ENCODE measurements at places on chromosomes 12 and 14.

GRCh38 chr12:132560614-132561426 is 49.6 kb downstream of the LRCOL1 start:
- DNase-seq = peak; percentile 88

- no peak for DNase-seq
These were observed 67.5 kb downstream of the CLMN start for GRCh38 chr14:95252219-95252618.

DNA sequence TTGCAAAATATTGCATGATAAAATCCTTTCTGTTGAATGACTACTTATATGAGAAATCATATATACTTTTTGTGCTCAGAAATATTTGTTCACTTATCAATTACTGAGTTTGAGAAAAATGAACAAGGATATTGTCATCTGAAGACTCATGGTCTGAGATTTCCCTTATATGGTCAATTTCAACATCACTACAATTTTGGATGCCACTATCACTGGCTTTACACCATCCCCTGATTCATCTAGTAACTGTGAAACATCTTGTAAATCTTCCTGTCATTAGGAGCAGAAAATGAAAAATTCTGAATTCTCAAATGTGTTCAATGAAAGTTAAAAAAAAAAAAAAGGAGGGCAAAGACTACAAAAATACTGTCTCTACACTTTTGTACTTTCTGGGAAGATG is 21.8 kb upstream of the GXYLT1 start:
- no peak for DNase-seq

GRCh38 chr14:100603341-100604120 is 16.3 kb upstream of the BEGAIN start:
- no peak for DNase-seq

DNA sequence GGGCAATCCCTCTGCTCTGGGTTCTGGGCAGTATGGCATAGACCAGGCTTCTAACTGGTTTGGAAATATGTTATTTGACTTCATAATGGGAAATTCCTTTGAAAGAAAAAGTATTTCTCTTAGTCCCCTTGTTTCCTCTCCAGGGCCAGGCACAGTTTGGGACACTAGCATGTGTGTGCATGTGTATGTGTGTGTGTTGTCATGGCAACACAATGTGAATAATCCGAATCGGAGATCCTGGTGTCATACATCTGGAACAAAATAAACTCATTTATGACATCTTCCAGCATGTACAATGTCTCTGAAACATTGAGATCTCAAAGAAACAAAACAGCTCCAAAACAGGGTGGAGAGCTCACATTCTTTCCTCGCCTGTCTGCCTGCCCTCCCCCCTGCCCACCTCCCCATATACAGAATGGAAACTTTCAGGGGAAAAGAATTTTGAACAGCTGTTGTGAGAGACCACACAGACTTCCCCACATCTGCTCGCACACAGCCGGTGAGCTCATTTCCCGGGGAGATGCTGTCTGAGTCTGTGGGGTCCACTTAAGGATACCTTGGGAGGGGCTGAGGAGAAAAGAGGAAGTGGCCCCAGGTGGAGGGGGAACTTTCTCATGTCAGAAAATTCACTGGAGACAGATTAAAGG is 55.5 kb upstream of the PARP11 start:
- DNase-seq = peak; percentile 17

DNA sequence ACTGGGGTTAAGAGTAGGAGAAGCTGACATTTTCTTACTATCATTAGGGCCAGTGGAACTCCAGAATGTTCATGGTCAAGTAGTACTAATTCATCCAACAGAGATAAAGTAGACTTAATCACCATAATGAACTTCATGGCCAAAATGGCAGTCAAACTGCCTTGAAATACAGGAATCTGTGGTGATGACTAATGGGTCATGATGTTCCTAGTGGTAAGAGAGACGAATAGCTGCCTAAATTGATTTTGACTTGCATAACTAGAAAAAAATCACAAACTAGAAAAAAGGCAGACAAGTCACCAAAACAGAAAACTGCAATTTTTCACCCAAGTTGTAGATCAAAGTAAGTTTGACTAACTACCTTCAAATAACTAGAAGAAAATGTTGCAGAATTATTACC is 138.5 kb downstream of the MGAT4C start:
- no peak for DNase-seq

- DNase-seq = no peak
These were observed 16.4 kb downstream of the BAZ1A start for GRCh38 chr14:34858765-34859164.

DNA sequence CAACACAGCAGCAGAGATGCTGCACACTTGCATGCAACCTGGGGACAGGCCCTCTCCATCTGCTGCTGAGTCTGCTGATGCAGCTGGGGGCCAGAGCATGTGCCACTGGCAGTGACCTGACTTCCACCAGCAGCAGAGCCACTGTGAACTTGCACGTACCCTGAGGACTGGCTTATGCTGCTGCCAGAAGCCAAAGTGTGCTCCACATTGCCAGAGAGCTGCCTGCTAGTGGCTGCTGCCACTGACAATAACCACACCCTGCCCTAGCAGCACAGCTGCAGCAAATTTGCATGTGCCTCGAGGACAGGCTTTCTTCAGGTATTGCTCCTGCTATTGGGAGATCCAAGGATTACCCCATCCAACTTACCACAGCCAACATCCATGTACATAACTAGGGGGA is 4.5 kb upstream of the PRR4 start:
- DNase-seq = no peak

DNA sequence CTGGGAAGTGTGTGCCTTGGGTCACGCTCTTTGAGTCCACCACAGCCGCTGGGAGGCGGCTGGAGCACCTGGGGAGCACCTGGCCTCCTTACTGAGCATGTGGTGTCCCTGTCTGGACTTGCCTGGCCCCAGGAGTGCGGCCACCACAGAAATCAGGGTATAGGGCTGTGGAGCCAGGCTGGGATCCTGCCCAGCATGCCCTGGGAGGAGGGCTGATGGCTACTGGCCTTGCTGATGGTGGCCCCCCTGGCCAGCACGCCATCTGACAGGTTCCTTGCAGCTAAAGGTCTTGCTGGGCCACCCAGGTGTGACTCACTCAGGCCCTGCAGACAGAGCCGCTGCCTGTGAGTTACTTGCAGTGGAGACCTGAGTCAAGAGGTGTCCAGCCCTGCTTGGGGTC is 6.0 kb downstream of the ULK1 start:
- DNase-seq = no peak

DNA sequence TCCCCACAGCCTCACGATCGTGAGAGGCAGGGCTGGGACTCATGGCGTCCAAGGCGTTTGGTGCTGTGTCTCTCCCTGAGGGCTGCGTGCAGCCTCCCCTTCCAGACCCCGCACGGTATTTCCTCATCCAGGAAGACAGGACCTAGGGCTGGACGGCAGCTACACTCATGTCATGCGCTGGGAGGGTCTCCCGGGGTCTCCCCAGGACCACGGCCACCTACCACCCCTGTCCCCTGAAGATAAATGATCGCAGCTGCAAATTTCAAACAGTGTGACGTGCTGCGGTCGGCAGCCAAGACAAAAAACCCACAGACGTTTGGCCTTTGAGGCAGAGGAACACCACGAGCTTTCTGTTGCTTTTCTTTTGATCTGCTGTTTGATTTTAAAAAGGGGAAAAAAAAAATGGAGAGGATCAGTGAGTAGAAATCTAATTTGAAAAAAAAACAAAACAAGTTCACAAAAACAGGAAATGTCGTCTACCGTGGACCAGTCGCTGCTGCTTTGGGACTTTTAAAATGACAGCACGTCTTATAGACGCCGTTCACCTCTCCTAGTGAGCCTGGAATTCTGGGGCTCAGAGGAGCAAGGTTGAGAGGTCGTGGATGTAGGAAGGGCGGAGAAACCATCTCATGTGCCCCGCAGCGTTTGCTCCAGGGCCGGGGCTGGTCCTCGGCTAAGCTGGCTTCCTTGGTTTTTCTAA is 237.6 kb downstream of the SLC41A2 start:
- no peak for DNase-seq

DNA sequence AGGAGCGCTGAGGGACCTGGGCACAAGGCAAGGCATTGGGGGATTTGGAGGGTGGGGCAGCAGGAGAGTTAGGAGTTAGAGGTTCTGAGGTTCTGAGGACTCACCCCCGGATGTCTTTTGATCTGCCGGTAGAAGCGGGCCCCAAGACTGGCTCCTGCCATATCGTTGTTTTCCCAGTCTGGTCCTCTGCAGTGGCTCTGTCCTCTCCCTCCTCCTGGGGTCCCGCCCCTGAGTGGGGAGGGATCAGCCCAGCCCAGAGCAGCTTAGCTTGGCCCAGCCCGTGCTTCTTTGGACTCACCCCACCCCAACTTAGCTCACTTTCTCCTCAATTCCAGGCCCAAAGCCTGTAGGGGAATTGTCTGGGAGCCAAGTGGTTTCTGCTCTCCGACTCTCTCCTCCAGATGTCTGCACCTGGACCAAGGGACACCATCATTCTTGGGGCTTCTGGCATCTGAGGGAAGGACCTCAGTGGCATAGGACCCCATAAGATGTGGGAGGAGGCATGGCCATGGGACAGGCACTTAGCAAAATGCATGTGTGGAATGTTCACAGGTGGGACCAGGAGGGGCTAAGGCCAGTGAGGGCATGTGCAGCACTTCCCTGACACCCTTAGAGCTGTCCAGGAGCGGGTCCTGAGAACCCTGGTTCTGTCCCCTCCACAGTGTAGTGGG is 7.5 kb downstream of the SHMT2 start:
- peak; percentile 49 for DNase-seq

Data from mesendoderm (in vitro differentiated cells).